Airway epithelial cell (primary cell): ENCODE measurements at places on chromosomes 13 and 19. TPM values are rescaled to one million over a fixed set of nuclear protein-coding genes. Genes with fewer than 3 reads are reported as not detected.

Gene ZNF763
- 0.09 and 0.92 TPM in 2 replicates for total RNA-seq

Gene KLK15
- total RNA-seq: not detected in 2 replicates

Gene LENG9
- total RNA-seq: 9.7 and 12.4 TPM in 2 replicates

Gene CYP4F2
- 0.14 TPM in 1 of 2 replicates, not detected in the other for total RNA-seq

Gene FBXO27
- total RNA-seq: 9.2 and 11.9 TPM in 2 replicates

Gene CADM4
- 13.9 and 18.8 TPM in 2 replicates for total RNA-seq

Gene SIAH3
- total RNA-seq: not detected in 2 replicates

Gene ZSCAN18
- total RNA-seq: 28.3 and 35.5 TPM in 2 replicates
